GM13976 (cell line): ENCODE measurements at places on chromosomes 5 and 9.

DNA sequence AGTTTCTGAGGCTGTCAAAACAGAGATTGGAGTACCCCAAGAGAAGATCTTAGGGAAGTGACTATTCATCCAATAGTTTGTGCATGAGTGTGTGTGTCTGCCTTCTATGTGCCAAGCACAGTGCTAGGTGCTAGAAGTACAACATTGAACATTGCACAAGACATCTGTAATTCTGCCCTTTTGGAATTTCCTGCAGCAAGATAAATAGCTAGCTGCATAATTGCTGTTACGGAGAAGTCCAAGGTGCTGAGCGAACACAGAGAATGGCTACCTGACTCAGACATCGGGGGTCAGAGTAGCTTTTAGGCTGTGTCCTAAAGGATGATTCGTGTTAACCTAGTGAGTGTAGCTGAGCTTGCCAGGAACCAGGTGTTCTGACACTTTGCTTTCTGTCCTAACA, 44.8 kb downstream of the PAPPA start:
- no peak for DNase-seq

DNA sequence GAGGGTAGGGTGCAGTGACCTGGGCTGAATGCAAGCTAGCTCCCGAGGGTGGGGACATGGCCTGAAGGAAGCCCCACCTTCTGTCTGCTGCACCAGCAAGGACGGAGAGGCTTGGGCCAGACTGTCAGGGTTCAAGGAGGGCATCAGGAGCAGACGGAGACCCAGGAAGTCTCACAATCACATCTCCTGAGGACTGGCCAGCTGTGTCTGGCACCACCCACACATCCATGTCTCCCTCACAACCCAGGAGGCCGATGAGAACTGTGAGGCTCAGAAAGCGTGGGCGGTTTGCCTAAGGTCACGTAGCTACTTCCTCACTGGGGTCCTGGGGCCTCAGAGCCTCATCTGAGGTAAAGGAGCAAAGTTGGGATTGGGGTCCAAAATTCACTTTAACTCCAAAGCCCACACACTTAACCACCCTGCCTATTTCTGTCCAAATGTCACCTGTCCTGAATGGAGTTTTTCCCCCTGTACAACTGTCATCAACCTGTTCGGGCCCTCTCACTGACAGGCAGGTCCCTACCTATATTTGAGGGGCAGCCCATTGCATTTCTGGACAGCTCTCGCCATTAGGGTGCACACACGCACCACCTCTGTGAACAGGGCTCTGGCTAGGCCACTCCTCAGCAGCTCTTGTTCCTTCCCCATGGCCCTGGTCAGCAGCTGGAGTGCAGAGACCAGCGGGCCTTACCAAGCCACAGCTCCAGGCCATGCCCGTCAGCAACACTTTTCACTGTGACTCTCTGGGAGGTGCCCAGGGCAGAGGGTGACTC, 3.4 kb downstream of the IL13 start:
- DNase-seq = peak; percentile 75

GRCh38 chr5:3801967-3802366, 206.3 kb downstream of the IRX1 start:
- no peak for DNase-seq

- no peak for DNase-seq
Measured at GRCh38 chr9:88818495-88819201, 172.6 kb upstream of the S1PR3 start.

DNA sequence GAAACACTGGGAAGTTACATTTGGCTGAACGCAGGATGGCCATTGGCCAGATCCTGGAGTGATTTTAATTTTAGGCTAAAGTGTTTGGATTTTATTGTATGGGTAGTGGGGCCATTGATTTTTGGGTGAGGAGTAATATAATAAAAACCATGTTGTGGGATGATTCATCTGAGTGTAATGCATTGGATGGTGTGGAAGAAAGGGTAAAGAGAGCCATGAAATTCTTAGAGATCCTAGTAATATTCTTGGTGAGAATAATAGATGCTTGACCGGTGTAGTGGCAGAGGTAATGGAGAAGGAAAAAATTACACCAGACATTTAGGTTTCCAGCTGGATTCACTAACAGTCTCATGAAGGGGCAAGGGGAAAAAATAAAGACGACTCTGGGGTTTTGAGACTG, 158.1 kb downstream of the NPR3 start:
- DNase-seq = no peak

DNA sequence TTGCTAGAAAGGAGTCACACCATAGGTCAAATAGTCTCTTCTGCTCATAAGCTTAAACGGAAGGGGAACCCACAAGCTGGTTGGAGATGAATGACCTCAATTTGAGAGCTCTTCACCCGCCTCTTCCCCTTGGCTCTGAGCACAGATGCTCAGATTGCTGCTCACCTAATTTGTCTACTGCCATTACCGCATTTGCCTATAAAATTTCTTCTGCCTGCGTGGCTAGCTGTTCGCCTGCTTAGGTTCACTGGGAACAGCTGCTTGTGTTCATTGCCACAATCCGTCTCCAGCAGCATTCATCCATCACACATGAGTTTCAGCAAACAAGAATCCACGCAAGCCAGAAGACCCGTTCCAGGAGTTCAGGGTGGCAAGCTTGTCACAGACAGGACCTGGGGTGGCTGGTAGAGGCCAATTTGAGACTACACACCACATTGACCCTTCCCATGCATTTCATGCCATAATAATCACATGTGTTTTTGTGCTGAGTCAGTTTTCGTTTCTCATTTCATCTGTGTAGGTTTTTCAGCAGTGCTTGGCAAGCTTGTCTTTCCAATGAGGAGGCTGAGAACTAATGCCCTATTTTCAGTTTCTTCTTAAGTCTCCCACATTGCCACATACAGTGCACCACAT, 50.2 kb upstream of the DNAH5 start:
- DNase-seq = peak; percentile 24

GRCh38 chr5:149450199-149450598, 71.1 kb upstream of the IL17B start:
- DNase-seq = no peak

DNA sequence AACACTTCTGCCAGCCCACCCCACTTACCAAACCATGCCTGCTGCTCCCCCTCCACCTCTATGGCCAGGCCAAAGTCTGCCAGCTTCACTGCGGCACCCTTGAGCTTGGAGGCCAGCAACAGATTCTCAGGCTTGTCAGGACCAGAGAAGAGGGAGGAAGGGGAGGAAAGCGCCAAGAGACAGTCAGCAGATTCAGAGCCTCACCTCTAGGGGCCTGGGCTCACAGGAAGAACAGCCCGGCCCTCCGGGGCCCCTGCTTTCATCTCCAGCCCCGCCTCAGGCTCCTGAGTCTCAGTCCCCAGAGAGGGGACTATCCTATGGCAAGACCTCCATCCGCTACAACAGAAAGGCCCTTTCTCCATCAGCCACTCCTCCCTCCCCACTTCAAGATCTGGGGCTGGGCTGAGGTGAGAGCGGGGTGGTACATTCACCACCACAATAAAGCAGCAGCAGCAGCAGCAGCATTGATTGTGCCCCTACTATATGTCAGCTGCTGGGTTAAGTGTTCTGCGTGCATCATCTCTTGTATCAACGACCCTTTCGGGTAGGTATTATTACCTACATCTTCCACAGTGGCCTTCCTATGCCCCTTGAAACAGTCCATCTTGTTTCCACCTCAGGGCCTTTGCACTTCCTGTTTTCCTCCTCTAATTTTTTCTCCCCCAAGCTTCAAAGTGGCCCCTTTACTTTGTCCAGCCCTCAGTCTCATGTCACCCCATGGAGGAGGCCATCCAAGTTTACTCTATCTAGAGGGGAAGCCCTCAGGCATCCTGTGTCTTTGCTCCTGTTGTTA, 36.0 kb downstream of the CAMK2A start:
- no peak for DNase-seq

DNA sequence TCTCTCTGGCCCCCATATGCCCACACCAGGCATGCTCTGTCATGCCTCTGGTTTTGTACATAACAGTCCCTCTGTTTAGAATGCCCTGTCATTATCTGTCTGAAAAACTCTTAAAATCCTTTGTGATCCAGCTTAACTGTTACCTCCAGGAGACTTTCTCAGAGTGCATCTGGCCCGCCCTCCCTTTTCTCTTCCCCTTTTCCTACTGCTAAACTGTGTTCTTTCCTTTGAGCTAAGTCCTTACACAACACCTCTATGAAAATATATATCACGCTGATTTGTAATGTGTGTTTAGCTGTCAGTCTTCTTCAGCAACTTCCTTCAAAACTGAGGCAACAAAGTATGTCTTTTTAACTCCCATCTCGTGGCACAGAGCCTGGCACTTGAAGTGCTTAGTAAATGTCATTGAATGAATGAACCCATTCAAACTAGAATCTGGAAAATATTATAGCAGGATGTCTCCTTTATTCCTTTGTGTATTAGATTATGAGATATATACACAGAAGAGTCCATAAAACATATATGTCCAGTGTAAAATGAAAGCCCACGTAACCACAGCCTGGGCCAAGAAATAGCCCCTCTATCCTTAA, 166.2 kb upstream of the KLF9 start:
- DNase-seq = no peak

- DNase-seq = peak; percentile 45
Measured at GRCh38 chr5:54234304-54234933, 76.0 kb downstream of the ARL15 start.
